ENCODE measurements at places on chromosomes 12 and 14.

DNA sequence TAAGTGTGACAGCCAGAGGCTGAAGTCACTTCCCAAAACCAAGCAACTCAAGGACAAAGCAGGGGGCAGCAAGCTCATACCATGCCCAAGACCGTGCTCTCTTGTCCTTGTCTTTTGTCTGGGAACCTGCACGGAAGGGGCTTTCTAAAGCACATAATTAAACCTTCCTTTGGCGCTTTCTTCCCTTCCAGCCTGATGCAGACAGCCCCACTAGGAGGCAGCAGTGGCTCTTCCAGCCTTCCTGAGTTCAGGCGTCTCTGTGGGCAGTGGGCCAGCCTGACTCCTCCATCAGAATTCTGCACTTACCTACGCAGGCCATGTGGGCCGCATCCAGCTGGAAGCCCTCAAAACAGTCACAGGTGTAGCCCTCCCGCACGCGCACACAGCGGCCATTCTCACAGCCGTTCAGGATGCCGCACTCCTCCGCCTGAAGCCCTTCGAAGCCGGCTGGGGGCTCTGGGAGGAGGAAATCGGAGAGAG lies 7.6 kb downstream of the ISCA2 start:
- DNase-seq = peak; percentile 10

GRCh38 chr12:12902036-12902435 lies 10.7 kb downstream of the GPRC5A start:
- no peak for DNase-seq

GRCh38 chr14:29085546-29085945 lies 319.0 kb downstream of the FOXG1 start:
- no peak for DNase-seq

DNA sequence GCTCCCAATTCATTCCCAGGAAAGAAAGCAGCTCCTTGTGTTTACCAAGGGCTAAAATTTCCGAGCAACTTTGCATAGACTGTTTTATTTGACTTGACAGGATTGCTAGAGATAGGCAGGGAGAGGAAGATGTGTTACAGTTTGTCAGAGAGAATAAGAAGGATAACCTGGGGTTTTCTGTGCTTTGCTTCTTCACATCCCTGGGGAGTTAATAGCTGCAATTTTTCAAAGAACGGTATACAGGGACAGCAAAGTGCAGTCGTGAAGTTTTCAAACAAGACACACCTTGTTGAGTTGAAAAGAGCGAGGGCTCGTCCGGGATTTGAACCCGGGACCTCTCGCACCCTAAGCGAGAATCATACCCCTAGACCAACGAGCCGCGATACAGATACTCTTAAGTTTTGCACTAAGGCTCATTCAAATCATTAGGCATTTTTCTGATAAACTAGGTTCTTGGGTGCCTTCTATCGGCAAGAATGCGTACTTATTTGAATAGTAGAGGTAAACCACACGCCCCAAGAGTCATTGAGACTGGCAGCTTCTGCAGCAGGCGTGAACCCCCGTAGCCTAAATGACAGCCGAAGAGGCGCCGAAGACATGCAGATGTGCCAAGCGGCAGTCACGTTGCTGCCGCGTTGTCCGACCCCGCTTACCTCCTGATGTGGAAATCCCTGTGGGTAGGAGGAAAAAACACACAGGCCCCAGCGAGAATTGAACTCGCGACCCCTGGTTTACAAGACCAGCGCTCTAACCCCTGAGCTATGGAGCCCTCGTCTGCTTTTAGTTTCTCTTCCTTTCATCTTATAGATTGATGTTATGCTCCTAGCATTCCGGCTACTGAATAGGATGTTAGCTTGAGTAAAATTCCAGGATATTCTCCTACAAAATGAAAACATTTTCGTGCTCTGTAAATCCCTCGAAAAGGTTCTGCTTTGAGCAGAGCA lies 22.2 kb upstream of the RNASE12 start:
- peak; percentile 95 for DNase-seq

DNA sequence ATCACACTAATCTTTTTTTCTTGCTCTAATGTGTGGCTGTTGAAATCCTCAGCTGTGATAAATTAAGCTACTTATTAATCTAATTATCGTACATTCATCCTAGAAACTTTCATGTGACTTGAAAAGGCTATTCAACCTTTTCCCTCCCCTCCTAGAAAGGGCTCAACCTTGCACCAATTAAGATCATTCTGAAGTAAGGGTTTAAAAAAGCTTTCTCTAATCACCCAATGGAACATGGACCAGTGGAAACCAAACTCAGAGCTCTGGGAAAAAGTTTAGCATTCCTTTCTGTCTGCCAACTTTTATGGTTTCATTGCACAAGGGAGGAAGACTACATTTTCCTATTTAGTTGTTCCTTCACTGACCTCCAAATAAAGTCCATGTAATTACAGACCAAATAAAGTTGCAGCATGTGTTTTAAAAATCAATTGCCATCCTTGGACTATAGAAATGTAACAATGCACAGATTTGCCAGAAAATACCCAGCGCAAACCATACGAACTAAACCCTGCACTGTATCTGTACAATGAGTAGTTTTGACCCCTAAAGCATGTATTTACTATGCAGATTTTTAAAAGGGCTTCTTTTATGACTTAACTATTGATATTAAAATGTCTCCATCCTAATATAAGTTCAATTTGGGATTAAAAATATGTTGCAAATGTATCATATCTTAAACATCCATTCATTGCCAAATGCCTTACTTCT lies 142.6 kb upstream of the OTX2 start:
- no peak for DNase-seq

DNA sequence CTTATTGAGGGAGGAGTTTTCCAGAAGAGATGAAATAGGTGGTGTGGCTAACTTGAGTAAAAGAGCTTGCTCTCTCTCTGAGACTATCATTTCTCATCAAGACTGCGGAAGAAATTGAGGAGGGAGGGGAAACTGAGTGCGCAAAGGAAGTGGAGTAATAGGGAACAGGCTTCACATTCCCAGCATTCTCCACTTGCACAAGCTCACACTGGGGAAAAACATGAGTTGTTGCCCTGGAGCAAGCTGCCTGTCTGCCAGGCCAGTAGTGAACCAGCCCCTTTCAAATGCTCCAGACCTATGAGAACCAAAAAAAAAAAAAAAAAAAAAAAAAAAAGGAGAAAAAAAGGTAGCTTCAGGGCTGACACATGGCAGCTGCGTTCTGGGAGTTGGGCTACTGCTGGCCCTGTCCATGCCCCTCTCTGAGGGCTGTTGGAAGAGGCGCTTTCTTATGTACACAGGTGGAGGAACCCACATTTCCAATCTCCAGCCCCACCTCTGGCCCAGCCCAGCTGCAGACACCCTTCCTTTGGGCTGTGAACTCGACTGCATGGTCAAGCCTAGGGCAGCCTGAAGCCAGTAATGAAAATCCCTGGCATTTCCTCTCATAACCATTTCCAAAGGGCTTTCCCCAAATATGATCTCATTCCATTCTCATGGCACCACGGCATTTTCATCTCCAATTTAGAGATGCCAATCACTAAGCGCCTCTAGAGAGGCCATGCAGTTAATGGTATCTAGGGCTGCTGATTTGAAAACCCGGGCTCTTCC lies 32.5 kb upstream of the EMP1 start:
- no peak for DNase-seq

GRCh38 chr12:92571844-92572543 lies 130.8 kb upstream of the PLEKHG7 start:
- DNase-seq = no peak

DNA sequence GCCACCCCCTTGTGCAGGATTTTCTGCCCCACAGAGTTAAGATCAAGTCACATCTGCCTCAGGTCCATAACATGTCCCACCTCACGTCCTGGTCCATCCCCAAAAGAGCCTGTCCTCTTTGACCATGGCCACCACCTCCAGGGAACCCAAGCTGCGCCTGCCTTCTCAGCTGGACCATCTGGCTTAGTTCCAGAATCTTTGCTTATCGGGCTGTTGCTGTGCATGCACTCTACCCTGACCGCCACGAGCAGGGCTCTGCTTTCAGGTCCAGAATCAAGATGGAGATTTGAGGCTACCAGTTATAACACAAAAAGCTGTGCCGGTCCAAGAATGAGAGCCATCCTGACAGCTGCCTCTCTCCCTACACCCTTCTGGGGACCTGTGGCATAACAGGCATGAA lies 326.7 kb downstream of the DPF3 start:
- DNase-seq = no peak

GRCh38 chr12:111578971-111579340 lies 20.2 kb downstream of the ATXN2 start:
- no peak for DNase-seq

- DNase-seq = peak; percentile 90
Measured at GRCh38 chr12:14981049-14981448, 8.2 kb downstream of the PDE6H start.

DNA sequence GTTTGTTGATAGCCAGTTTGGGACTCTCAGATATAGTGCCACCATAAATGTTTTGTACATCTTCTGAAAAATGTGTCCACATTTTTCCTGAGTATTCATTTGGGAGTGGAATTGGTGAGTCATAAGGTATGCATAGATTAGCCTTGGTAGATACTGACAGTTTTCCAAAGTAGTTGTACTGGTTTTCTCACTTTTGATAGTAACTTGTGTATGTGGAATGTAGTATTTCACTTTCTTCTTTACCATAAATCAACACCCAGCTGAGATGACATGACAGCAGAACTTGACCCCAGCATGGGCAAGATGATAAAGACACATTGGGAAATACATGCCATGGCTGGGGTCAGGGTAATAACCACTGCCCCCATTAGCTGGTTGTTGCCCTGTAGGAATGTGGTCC lies 5.4 kb downstream of the FBXW8 start:
- no peak for DNase-seq

- DNase-seq = no peak
Measured at GRCh38 chr14:77691259-77691658, 16.6 kb downstream of the ALKBH1 start.

- no peak for DNase-seq
Measured at GRCh38 chr12:47938093-47938492, 25.3 kb upstream of the TMEM106C start.

GRCh38 chr12:21695986-21696385 lies 38.3 kb upstream of the LDHB start:
- no peak for DNase-seq

DNA sequence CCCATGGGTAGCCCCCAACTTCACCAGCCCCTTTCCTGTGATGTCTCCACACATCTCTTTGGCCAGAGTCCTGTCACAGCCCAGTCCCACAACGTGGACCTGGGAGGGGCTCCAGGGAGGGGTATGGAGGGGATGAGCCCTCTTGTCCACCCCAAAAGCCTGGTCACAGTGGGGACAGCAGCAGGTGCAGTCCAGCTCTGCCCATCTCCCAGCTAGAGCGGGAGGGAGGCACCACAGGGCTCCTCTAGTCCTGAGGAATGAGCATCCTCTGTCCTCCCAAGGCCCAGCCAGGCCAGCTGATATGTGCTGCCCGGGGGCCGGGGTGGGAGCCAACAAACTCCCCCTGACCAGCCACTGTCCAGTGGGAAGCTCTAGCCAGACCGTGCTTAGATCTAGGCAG lies 43.5 kb upstream of the EIF5 start:
- no peak for DNase-seq

GRCh38 chr12:21776175-21776574 lies 1.7 kb upstream of the KCNJ8 start:
- no peak for DNase-seq

- DNase-seq = no peak
Measured at GRCh38 chr14:29941401-29941800, 13.8 kb upstream of the PRKD1 start.

- DNase-seq = peak; percentile 31
Measured at GRCh38 chr12:101570047-101570446, 24.7 kb upstream of the MYBPC1 start.

- DNase-seq = no peak
Measured at GRCh38 chr12:90260136-90260535, 551.5 kb upstream of the ATP2B1 start.

DNA sequence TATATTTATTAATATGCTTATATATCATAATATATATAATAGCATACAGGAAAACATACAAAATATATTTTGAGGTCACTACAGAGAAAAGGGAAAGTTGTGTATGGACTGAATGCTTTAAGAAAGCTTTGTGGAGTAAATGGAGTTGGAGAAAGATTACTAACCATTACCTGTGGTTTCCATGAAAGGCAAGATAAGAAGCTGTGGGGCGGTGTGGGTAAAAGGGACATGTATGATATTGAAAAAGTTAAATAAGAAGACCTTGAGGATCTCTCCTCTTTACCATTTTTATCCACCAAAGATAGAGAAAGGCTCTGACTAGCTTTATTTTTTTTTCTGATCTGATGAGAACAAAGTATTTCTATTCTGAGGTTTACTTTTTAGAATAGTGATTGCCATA lies 404.4 kb downstream of the TRHDE start:
- DNase-seq = no peak

DNA sequence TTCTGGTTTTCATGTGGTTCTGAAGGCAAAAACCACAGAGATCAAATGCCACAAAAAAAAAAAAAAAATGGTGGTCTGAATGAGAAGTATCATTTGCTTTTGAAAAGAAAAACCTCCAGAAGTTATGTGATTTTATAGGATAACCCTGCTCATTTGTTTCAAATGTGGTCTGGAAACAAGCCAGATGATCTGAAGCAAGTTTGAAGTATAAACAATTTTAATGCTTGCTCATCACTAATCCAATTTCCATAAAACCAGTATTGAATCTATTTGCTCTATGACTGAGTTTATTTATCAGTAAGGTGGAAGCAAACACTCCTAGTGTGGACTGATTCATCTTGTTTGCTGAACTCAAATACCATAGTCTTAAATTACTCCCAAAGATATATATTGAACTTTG lies 407.3 kb upstream of the FLRT2 start:
- DNase-seq = no peak

DNA sequence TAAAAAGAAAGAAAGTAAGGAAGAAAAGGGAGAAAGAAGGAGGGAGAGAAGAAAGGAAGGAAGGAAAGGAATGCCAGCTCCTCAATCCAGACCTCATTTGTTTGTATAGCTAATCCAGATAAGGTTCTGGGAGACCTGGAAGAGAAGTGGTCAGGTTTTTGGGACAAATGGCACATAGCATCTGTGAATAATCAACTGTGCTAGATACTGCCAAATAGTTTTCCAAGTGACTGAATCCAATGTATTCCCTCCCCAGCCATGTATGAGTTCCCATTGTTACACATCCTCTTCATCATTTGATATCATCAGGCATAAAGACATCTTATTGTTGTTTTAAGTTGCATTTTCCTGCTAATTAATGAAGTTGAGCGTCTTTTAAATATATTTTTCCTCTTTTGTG lies 18.6 kb upstream of the PTGR2 start:
- DNase-seq = no peak

- no peak for DNase-seq
Measured at GRCh38 chr14:27553790-27554189, 956.0 kb upstream of the NOVA1 start.

DNA sequence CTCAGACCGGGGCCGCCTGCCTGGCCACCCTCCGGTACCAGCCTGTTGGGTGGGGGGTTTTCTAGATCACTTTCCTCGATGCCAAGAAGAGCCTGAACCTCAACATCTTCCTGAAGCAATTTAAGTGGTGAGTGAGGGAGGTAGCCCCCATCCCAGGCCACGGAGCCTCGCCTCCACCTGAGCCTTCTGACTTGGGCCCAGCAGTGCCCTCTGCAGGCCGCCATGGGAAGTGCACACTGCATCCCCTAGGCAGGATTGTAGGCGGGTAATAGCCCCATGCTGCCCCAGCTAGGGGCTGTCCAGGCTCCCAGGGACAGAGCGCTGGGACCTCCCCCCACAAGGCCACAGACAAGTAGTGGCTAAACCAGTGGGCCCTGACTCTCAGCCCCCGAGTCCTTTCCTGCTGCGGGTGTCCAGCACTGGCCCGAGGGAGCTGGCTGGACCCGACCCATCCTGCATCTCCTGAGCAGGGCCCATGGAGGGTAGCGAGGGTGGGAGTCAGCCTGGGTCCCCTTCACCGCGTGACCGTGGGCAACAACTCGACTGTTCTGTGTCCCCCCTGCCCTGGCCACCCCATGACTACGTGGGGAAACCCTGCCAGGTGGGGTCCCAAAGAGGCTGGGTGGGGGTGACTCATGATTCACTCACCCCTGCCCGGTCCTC lies 15.3 kb upstream of the ADSS1 start:
- DNase-seq = peak; percentile 27

Measured in AML-193 (cell line).